ENCODE measurements at places on chromosomes 7 and 10.

- no peak for DNase-seq
These were observed 113.2 kb upstream of the LANCL2 start for GRCh38 chr7:55251911-55252310.

GRCh38 chr7:158110661-158111048 is 477.0 kb downstream of the PTPRN2 start:
- DNase-seq: no peak

DNA sequence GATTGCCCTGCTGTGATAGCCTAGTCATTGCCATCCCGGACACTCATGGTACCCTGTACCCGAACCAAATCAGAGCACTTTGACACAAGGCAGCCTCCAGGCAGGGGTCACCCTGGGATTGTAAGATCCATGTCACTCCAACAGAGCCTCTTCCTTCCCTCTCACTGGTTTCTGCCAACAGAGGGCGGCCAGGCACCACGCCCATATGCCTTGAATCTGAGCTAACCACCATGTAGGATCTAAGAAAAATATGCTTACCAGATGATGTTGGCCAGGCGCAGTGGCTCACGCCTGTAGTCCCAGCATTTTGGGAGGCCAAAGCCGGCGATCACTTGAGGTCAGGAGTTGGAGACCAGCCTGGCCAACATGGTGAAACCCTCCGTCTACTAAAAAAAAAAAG is 389.2 kb upstream of the KLF6 start:
- DNase-seq: no peak

DNA sequence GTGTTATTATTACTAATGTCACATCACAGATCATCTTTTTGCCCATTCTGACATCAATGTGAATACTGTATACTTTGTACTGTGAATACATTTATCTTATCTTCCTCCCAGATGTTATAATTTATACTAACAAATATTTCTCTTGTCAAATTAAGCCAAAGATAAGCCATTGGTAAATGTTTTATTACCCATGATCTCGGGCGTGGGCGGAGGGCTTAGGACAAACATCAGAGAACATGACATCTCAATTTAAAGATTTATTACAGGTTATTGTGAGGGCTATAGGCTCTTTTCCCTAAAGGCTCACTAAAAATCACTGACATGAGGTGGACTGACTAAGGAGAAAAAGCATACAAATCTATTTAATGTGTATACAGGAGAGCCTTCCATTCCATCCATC is 58.2 kb upstream of the DGKB start:
- DNase-seq: no peak

GRCh38 chr10:13942035-13942434 is 355.3 kb downstream of the PRPF18 start:
- DNase-seq: no peak

- no peak for DNase-seq
These were observed 34.6 kb downstream of the TLX1 start for GRCh38 chr10:101165736-101166135.

DNA sequence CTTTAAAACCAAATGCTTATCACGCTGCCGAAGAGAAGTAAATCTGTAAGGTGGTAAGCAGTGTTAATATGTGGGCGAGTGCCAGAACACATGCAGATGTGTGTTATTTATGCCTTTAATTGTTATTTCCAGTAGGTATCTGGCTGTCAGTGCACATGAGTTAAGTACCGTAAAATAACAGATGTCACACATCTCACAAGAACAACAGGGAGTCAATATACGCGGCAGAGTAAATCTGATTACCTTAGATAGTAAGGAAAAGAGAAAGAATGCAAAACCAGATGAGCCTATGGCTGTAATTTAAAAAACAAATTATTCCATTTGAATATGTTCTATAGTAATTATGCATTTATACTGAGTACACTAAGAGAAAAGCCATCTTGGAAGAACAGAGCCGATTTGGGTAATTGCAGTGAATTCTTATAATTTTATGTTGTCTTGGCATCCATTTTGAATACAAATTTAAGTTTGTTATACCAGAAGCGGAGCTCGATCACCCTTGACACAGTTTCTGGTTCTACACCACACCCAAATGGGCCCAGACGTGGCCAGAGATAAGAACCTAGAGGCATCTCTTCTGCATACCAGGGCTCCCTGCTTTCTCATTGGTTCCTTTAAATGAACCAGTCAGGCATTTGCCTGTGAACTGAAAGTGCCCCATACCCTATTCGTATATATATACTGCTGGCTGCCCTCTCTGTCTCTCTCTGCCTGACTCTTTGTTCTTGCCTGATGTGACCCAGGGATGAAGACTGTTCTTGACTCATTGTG is 34.8 kb downstream of the DNAJB9 start:
- DNase-seq: no peak

DNA sequence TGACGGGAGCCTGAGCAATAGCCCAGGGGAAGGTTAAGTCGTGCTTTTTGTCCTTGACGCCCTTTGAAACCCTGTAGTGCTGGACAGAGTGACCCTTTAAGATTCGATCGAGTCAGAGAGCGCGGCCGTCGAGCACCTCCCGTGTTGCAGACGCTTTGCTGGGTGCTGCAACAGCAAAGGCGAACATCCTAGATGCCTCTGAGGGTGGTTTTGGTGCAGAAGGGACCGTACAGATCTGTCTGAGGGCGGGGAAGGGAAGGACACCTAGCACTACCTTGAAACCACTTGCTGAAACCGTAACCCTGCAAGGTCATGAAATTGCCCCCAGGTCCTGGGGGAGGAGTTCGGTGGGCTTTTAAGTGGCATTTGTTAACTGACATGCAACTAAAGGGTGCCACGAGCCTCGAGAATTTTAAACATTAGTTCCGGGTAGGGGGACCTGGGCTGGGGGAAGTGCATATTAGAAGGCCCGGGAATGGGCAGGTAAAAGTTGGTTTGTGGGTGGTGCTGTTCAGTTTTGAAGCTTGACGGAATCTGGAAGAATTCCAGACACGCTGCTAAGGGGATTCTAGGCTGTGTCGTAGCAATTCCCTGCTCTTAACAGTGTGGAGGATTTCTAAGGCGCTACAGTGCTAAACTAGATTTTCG is 786 bp downstream of the ATP5F1C start:
- no peak for DNase-seq

- DNase-seq: no peak
These were observed 5.3 kb downstream of the AGMO start for GRCh38 chr7:15556339-15557105.

- DNase-seq: peak; percentile 60
These were observed 5.1 kb downstream of the ITPRIP start for GRCh38 chr10:104333032-104333727.

GRCh38 chr7:140079121-140079536 is 16.4 kb upstream of the PARP12 start:
- no peak for DNase-seq

- DNase-seq: no peak
These were observed 499.1 kb upstream of the NRP1 start for GRCh38 chr10:33833566-33833965.

All from activated naive CD8-positive, alpha-beta T cell treated with anti-CD3 and anti-CD28 coated beads, Interleukin-2, amount 50 U/mL, for 24 hours (primary cell).